ENCODE measurements at places on chromosomes 2 and 18.

DNA sequence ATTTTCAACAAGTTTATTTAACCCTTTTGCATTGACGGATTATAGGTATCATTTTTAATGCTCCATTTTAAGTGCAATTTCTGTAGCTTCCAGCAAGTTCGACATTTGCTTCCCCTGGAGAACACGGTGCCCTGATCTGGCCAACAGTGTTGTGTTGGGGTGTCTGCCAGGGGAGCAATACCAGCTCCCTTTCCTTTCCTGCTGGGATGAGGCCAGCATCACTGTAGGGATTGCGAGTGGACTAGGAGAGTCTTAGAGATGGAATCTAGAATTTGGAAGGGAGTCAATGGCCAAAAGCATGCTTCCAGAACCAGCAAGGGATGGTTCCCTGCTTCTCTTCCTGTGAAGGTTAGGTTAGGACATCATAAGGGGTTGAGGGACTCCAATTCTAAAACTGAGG lies 135.2 kb downstream of the RTN4 start:
- no peak for DNase-seq

GRCh38 chr2:65799141-65799854 lies 366.9 kb upstream of the SPRED2 start:
- DNase-seq = no peak

DNA sequence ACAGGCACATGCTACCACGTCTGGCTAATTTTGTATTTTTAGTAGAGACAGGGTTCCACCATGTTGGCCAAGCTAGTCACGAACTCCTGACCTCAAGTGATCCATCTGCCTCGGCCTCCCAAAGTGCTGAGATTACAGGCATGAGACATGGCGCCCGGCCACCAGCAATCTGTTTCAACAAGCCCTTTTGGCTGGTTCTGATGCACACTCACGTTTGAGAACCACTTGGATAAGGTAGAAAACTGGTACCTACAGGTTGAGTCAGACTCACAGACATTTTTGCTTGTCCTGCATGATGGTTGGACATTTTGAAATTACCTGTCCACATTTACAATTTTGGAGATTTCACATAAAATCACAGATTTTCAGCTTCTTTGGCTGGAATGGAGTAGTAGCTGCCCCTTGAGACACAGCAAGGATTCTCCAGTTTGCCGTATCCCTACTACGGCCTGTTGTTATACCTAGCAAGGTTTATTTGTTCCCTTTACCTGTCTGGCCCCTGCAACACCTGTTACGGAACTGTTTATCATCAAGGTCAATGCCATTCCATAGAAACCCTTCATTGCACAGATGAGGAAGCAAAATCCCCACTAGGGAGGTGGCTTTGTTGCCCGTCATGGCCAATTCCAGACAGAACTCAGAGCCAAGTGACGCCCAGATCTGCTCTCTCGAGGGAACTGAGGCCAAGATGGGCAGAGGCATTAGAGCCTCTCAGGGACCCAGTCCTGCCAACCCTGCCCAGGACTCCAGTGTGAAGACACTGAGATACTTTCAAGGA lies 31.4 kb upstream of the IGFBP2 start:
- DNase-seq = no peak

GRCh38 chr2:27954771-27955383 lies 64.3 kb downstream of the BABAM2 start:
- DNase-seq = peak; percentile 6

GRCh38 chr2:172554352-172555271 lies 1.3 kb upstream of the PDK1 start:
- DNase-seq = no peak

GRCh38 chr2:72033636-72034035 lies 114.0 kb downstream of the CYP26B1 start:
- DNase-seq = no peak

DNA sequence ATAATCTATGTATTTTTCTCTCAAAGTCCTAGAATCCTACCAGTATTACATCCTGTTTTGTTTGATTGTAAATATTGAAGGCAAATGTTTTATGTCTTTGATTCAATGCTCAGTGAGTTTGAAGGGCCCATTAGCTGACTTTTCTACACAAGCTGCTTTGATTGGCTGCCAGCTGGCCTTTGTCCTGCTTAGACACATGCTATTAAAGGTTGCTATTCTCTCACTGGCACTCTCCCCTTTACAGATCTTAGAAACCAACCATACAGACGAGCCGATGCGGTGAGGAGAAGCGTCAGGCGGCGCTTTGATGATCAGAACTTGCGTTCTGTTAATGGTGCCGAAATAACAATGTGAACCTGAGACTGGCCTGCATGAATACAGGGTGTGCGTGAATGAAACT lies 69.7 kb downstream of the PRPF40A start:
- peak; percentile 22 for DNase-seq

- DNase-seq = no peak
These were observed 108.1 kb downstream of the FHOD3 start for GRCh38 chr18:36405611-36406010.

GRCh38 chr2:233847248-233847898 lies 7.0 kb downstream of the HJURP start:
- no peak for DNase-seq

DNA sequence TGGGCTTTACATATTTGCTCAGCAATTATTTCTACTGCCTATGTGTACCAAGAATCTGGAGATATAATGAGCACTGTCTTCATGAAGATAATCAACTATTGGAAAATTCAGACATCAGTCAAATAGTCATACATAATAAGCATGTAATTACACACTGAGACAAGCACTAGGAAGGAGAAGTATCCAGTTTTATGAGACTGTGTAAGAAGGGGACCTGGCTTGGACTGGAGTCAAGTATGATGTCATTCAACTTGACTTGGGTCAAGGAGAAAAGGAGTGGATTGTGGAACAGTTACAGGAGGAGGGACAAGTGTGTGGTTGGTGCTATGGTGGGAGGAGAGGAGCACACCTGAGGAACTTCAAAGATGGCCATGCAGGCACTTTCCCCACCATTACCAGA lies 419.8 kb upstream of the TRIB2 start:
- DNase-seq = no peak

- DNase-seq = no peak
These were observed 1272.2 kb upstream of the LRRTM1 start for GRCh38 chr2:81576713-81577112.

- DNase-seq = no peak
These were observed 30.1 kb upstream of the SERPINE2 start for GRCh38 chr2:224069172-224069571.

DNA sequence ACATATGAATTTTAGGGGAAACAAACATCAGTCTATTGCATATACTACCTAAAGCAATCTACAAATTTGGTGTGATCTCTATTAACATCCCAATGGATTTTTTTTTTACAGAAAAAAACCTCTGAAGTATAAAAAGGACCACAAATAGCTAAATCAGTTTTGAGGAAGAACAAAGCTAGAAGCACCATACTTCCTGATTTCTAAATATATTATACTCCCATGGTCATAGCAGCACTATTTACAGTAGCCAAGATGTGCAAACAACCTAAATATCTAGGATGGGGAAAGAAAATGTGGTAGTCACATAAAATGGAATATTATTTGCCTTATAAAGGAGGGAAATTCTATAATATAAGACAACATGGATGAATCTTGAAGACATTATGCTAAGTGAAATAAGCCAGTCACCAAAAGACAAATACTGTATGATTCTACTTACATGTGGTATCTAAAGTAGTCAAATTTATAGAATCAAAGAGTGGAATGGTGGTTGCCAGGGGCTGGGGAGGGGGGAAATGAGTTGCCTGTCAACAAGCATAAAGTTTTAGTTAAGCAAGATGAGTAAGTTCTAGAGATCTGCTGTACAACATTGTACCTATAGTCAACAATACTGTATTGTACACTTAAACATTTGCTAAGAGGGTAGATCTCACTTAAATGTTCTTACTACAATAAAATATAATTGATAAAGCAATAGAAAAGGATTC lies 17.6 kb upstream of the CASP8 start:
- DNase-seq = no peak

- DNase-seq = no peak
These were observed 127.5 kb upstream of the CTAGE1 start for GRCh38 chr18:22545066-22545760.

DNA sequence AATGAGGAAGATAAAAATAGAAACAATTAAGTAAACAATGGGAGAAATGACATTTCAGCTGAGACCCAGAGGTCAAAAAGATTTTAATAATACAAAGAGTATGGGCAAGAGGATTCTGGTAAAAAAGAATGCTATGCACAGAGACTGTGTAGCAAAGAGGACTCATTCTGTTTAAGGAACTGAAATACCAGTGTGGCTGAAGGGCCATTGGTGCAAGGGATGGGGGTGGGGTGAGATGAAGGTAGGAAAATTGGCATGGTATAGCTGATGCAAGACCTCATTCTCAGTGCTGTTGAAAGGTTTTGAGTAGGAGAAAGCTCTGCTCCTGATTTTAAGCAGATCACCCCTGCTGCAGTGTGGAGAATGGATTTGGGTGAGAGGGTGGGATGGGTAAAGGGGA lies 10.8 kb downstream of the GALNT1 start:
- DNase-seq = no peak

GRCh38 chr2:192025637-192026036 lies 169.1 kb downstream of the TMEFF2 start:
- no peak for DNase-seq

GRCh38 chr2:1159013-1159412 lies 208.4 kb downstream of the SNTG2 start:
- DNase-seq = no peak

GRCh38 chr18:9803698-9804516 lies 81.9 kb upstream of the TXNDC2 start:
- DNase-seq = no peak

GRCh38 chr18:79424008-79424565 lies 28.4 kb downstream of the NFATC1 start:
- no peak for DNase-seq

DNA sequence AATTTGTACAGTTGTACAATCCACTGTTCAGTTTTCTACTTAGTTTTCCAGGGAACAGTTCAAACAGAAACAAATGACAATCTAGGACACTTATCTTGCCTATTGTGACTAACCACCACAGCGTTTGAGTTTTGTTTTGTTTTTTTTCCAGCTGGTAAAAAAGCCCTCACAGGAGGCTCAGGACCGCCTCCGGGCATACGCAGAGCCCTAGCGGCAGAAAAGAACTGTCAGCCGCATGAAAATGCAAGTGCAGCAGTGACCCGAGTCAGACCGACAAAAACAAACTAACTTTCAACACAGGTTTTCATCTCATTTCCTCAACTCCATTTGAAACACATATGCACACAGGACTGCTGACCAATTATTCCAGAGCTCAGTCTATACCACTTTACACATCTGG lies 68.6 kb downstream of the STEAP3 start:
- DNase-seq = no peak

- no peak for DNase-seq
These were observed 40.0 kb upstream of the LRP1B start for GRCh38 chr2:142170847-142171246.

DNA sequence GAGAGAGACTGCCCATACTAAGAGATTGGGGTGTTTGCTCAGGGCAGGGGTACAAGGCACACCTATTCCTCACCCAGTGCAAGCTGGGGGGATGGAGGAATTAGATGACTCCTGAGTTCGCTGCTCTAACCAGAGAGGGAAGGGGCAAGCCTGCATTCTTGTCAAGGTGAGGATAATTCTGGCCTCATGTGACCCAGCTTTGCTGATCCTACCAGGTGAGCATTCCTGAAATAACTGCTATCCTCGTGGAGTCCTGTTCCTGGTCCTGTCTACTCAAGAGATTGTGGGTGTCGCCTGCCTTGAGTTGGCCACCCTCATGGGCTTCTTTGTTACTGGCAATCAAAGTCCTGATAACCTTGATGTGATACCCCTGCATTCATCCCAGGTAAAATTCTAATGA lies 206.0 kb downstream of the SPP2 start:
- no peak for DNase-seq

DNA sequence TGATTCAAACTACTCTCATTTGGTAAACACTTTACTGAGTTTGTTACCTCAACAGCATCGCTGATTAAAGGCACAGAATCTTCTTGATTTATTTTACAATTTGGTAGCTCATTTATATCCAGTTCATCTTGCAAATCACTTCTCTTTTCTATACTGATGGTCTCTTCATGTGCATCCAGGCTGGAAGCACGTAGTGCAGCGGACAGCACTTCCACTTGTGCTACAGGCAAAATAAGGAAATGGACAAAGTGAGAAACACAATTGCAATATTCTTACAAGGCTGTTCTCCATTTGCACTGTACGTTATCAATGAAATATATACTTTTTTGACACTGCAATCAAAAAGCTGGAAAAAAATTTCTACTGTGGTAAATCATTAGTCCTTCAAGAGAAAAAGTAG lies 51.0 kb downstream of the PPP4R1 start:
- DNase-seq = no peak

- DNase-seq = peak; percentile 26
These were observed 27.4 kb downstream of the EVX2 start for GRCh38 chr2:176056406-176056805.

GRCh38 chr18:76823161-76823538 lies 793 bp downstream of the ZNF236 start:
- no peak for DNase-seq
